ENCODE measurements at places on chromosomes 1 and 21. TPM values are rescaled to one million over a fixed set of nuclear protein-coding genes. Genes with fewer than 3 reads are reported as not detected.

DNA sequence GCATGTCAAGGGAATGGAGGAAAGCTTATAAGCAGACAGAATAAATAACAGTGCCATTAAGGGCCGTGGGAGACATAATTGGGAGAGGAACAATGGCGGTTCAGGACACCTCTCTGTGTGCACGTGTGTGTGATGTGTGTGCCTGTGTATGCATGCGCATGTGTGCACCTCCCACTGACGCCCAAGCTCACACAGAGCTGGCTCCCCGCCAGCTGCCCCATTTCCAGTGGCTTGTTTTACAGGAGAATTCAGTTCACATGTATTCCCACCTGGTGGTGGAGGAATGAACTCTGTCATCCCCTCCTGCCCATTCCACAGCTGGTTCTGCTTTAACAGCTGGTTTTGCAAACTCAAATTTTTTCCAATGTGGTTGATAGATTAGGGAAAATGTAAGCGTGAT lies 262.2 kb downstream of the AJAP1 start:
- DNase-seq = no peak

- no peak for DNase-seq
These were observed 5.6 kb upstream of the PCBP3 start for GRCh38 chr21:45637883-45638282.

GRCh38 chr1:179933219-179933618 lies 21.4 kb upstream of the CEP350 start:
- no peak for DNase-seq

- DNase-seq = no peak
These were observed 309.4 kb upstream of the PROX1 start for GRCh38 chr1:213678348-213678747.

DNA sequence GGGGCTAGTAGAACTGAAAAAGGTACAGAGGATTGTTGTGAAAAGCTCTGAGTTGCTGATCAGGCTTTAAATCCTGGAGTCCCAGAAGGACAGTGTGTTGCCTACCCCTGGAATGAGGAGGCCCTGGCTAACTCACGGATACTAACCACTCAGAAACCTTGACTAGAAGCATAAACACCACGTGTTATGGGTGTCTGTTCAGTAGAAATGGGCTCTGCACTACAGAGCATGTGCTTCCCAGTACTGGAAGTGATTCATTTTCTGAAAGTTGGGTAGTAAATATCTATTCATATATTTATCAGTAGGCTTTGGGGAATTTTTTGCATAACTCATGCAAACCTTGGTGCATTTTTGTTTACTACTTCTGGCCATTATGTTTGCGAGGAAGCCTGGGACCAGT lies 15.1 kb upstream of the CLCA1 start:
- DNase-seq = no peak

DNA sequence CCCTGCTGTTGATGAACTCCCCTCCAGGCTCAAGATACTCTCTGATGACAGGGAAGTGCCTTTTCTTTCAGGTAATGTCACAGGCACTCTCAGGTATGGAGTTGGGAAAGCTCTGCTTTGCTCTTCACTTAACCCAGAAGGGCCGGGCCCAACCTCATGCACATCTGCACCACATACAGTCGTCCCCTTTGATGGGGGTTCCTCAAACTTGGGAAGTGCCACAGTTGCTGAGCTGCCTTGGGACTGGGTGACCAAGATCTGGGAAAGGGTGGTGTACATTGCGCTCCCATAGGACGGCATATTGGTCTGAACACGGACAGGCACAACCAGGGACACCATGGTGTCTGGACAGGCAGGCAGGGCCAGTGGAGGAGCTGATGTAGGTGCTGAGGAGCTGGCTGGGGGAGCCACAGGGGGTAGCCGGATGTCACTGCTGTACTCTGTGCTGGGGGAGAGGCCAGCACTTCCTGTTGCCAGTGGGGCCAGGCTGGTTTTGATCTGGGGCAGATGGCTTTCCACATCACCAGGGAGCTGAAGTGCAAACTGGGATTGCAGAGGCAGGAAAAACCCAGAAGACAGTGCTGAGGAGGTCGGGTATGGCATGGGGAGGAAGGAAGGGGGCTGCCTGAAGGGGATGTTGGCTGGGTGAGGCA lies 96.2 kb upstream of the EDN2 start:
- DNase-seq = no peak

Gene FOXD2
- total RNA-seq = 0.22 TPM

Gene BROX
- 21.0 TPM for total RNA-seq

Gene TDRD10
- total RNA-seq = 10.5 TPM

- DNase-seq = no peak
These were observed 2.4 kb upstream of the CSMD2 start for GRCh38 chr1:34167389-34167788.

DNA sequence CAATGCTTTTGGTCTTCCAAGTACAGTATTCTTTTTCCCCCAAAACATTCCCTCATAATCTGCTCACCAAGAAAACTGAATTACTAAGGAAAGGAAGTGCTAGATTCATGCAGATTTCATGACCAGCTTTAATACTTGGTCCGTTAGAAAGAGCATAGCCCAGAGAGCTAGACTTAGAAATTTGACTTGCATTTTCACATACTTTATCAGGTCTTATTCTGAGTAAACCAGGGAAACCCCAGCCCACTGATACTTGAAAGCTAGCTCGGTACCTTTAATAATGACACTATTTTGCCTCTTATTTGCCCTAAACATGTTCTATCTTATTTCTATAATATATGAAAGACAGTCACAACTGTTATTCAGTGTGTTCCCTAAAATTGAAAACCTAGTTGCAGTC lies 204.5 kb downstream of the TTLL7 start:
- no peak for DNase-seq

DNA sequence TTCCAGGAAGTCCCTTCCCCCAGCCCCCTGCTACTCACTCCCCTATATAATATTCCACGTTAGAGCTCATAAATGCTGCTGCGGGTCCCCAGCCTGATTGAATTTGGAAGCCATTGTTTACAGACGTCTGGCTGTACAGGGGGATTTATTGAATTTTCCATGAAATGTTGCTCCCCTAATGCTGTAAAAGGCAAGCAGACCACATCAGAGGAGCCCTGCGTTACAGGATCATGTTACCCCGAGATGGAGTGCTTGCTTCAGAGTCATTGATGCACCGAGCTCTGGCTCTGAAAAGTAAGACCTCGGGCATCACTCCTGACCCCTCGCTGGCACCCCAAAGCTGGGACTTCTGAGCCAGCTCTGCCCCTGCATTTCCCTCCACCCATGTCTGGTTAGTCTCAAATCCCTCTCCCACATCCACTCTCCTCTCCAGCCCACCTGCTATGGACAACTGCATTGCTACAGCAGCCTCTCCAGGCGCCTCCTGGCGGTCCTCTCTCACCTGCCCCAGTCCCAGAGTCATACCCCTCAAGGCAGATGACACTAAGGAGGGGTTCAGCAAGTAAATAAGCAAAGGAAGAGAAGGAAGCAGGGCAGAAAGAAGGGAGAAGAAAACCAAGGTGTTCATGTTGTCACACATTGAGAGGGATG lies 127.8 kb downstream of the TMEM53 start:
- no peak for DNase-seq

- DNase-seq = no peak
These were observed 19.9 kb downstream of the FOXO6 start for GRCh38 chr1:41380979-41381691.

DNA sequence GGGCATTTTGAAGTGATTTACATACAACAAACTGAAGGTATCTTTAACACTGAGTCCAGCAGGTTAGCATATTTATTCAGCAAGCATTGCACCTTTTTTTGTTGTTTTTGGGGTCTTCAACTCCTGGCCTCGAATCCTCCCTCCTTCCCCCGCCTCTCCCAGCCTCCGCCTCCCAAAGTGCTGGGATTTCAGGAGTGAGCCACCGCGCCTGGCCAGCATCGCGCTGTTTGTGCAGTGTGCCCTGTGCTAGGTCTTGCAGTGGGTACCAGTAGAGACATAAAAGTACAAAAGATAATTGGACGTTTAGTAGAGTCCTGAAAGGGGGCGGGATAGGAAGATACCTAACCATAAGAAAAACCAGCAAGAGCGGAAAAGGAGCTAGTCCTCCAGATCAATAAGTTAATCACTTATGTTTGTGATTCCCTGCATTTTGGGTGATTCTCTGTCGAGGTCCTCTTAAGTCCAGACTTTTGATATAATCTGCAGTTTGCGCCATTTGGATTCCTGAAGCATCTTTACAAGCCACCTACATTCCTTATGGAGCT lies 111.8 kb downstream of the OSBPL9 start:
- DNase-seq = peak; percentile 57

- DNase-seq = no peak
These were observed 14.4 kb upstream of the AKR1A1 start for GRCh38 chr1:45535988-45536766.

- no peak for DNase-seq
These were observed 75.3 kb downstream of the KCNK1 start for GRCh38 chr1:233689017-233689747.

DNA sequence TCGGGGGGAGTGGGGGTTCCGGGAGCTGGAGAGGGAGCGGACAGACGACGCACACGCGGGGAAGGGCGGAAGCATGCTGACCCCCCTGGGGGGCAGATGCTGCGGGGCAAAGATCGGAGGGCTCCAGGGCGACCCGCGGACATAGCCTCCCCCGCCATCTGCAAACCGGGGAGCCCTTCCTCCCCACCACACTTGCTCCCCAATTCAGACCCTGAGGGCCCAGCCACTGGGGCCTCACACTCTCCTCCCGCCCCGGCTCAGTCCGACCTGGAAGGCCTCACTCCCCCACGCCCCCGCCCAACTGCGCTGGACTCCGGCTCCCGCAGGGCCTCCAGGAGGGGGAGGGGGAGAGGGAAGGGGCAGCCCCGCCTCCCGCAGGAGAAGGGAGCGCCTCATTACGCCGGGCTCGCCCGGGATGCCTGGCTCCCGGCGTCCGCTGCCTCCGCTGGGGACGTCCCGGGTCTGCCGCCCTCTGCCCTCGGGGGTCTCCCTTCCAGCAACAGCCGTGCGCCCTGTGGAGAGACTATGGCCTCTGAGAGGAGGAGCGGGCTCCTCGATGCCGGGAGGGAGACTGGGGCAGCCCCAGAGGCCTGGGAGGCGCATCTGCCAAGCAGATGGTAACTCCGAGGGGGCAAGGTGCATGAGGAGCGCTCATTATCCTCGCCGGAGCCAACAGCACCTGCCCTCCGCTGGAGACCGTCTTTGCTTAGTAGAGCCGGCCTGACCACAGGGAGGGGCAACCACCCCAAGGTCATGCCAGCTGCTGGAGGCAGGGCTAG lies 636 bp upstream of the CAMK2N1 start:
- DNase-seq = no peak

- DNase-seq = no peak
These were observed 47.4 kb downstream of the GFI1 start for GRCh38 chr1:92439291-92439690.

- no peak for DNase-seq
These were observed 61.5 kb downstream of the RUNX1 start for GRCh38 chr21:34987501-34988072.

- peak; percentile 77 for DNase-seq
These were observed 543 bp upstream of the KCNJ10 start for GRCh38 chr1:160070243-160071163.

DNA sequence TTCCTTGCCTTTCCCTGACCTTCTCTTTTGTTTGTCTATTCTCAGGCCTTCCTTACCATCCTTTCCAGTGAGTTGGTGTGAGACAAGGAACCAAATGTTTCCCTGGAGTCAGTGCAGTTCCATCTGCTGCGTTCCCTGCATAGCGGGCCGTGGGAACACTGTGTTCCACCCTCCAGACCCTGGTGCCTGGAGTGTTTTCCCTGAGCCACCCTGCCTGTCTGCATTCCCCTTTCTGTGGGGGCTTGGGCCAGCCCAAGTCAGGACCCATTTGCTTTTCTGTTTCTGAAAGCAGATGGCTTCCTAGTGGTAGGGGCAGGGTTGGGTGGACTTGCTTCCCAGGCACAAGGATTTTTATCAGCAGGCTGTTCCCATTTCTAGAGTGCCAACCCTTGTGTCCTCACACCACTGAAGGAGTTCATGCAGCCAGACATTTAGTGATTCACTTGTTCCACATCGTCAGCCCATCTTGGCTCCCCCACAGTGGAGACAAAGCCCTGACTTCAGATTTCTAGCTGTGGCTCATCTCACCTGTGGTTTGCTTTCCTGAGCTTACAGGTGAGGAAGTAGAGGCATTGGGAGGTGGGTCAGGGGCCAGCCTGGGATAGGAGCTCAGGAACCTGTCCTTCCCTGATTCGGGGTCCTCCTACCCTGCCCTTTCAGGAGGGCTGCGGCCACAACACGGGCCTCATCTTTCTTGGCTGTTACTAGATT lies 14.1 kb upstream of the MYOG start:
- DNase-seq = no peak

DNA sequence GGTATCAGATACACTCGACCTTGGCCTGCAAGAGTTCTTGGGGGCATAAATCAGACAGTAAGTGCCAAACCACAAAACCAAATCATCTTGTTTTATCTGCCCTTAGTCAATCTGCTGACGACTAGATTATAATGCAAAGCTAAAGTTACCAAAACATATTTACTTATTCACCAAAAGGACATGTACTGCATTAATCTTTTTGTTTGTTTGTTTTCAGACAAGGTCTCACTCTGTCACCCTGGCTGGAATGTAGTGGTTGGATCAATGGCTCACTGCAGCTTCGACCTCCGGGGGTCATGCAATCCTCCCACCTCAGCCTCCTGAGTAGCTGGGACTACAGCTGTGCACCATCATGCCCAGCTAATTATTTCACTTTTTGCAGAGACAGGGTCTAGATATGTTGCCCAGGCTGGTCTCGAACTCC lies 114.7 kb downstream of the APP start:
- no peak for DNase-seq

DNA sequence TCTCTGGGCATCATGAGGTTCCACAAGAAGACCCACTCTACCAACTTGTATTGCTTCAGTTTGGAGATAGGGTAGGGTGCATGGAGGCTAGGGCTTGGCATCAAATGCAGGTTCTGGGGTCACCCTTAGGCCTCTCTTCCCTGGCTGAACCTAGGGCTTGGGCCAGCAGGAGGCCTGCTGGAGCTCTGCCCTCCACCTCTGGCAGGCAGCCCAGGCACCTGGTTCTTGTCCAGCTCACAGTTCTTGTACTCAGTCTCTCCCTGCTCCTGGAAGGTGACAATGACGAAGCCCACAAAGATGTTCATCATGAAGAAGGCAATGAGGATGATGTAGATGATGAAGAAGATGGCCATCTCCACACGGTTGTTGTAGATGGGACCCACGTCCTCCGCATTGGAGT lies 37.5 kb upstream of the KIF21B start:
- DNase-seq = no peak

DNA sequence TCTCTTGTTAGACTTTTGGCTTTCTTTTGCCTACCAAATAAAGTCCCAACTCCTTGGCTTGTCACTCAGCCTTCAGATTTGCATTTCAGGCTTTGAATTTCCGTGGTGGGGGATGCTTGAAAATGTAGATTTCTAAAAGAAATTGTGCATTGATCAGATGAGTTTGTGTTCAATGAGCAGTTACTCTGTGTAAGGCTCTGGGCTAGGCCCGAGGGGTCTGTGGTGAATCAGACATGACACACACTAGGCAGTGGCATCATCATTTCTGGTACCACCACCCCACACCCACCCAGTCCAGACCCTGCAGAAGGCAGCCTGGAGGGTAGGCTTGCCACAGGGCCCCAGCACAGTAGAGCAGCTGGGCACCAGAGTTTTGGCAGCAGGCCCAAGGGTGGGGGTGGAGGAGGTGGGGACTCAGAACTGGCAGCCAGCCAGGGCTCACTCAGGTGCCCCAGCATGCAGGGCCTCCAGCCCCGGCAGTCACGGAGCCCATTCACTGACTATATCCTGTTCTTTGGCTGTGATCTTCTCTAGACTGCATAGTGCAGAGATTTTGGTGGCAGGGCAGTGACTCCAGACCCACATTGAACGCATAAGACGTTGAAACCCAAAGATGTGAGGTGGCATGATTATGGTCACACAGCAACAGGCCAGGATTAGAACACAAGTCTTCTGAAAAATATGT lies 97.2 kb upstream of the ARTN start:
- DNase-seq = peak; percentile 56

- DNase-seq = no peak
These were observed 402.2 kb downstream of the GPATCH2 start for GRCh38 chr1:217228689-217229088.
